ENCODE measurements at places on chromosomes 2 and 18.

GRCh38 chr18:42341423-42341822, 386.4 kb downstream of the PIK3C3 start:
- no peak for DNase-seq

DNA sequence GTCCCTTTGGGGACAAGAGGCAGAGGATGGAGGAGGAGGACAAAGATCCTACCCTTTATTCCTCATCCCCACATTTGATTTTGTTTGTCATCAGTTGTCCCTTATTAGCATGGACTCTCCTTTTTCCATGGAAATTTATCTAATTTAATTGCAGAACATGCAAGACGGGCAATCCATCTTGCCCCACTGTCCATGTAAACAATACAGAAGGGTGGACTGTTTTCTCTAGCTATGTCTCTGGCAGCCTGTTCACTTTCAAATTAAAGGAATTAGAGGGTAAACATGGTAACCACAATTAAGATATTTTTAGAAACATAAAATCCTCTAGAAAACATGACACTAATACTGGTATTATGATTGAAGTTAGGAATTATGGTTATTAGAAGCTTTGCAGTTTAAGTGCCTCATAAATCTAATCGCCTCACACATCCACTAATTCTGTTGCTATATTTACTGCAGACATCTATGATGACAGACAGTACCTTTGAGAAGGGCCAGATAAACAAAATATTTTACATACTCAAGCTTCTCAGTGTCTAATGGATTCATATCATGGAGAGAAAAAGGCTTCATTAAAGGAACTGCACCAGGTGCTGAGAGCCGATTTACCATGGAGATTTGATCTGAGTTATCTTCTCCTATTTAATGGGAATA, 215.5 kb downstream of the LNPK start:
- DNase-seq = no peak

DNA sequence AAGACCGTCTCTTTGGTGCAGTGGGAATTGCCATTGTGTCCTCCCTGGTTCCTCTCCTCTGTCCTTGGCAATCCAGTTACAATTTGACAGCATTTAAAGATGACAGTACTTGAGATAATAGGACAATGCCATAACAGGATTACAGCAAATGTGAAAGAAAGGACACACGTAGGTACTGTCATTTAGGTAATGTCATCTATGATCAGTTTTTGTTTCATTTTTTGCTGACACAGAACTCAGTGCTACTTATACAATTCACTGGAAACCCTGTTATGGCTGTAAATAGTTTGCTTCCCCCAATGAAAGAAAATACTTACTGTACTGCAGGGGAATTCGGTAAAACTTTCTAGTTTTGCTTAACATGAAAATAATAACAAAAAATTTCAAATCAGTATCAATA, 65.2 kb downstream of the BCL11A start:
- DNase-seq = no peak

GRCh38 chr2:179181002-179181401, 83.6 kb downstream of the SESTD1 start:
- no peak for DNase-seq

GRCh38 chr2:120856421-120856862, 120.8 kb downstream of the GLI2 start:
- no peak for DNase-seq

DNA sequence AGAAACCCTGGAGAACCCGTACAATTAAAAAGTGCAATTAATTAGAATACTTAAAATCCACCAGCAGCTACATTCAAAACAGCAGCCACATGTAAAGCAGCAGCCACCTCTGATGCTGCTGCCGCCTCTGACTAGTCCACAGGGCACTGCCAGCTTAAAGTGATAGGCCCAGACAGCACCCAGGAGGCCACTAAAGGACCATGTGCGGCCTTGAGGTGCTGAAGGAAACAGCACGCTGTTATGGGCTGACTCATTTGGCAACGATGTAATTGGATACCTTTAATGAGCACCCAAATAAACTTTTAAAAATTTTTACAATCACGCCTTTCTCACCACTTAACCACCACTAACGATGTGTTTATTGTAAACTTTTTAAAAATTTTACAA, 209.3 kb upstream of the NCKAP5 start:
- DNase-seq = no peak

DNA sequence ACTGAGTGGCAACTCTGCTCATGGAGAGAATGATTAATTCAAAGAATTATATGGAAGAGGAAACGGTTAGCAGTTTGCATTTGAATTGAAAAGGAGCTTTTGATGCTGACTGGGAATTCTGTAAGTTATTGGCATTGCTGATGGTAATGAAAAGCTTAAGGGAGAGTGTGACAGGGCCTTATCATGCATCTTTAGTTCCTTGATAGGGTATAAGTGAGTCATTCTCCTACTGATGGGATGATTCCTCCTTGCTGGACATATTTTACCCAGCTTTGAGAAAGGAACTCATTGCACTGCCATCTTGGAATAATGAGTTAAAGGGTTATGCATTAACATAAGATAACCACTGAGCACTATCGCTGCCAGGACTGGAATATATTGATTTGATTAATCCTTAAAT, 740.7 kb downstream of the DCC start:
- no peak for DNase-seq

DNA sequence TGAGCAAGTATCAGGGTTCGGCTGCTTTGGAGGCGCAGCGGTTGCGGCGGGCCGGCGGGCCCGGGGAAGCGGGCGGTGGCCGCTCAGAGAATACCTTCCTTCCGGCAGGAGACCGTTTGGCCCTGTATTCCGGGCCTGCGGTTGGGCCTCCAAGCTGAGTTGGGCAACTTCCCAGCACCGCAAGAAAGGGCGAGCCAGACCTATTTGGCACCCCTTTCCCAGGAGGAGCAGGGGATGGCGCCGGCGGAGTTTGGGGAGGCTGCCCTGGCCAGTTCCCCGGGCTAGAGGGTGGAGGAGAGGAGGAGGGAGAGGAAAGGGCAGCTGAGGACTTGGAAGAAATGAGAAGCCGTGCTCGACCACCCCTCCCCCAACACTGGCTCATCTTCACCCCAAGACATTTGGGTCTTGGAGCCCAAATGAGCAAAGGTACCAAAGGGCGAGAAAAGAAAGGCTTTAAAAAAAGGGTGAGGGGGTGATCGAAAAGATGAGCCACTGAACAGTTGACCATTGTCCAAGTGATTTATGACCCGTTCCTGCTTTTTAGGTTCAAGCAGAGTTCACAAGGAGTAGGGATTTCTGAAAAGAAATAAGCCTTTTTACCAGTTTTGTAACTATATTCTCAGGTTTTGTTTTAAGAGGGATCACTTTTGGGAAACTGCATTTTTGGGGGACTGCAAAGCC, 8.4 kb downstream of the HOXD3 start:
- no peak for DNase-seq

DNA sequence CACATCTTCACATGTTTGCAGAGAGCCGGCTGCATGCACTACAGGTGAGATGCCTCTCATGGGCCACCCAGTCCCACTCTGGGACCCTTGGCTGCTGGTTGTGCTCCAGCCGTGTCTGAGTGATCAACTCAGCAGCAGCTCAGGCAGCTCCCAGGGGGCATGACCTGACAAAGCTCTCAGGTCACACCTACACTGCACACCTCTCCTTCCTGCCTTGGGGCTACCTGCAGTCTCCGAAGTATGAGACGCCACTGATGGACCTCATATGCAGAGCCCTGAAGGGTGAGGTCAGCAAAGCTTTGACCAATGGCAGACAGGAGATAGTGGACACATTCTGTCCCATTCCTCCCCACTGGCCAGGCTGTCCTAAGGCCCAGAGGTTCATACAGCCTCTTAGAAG, 51.4 kb downstream of the LBH start:
- DNase-seq = no peak

GRCh38 chr2:226536410-226536809, 263.2 kb downstream of the IRS1 start:
- DNase-seq = no peak

- no peak for DNase-seq
These were observed 647.7 kb upstream of the FSHR start for GRCh38 chr2:49801898-49802450.

- no peak for DNase-seq
These were observed 236.3 kb downstream of the KIAA1328 start for GRCh38 chr18:37065254-37065653.

- DNase-seq = no peak
These were observed 647.7 kb downstream of the BCL11A start for GRCh38 chr2:59905731-59906130.

- DNase-seq = no peak
These were observed 323.7 kb downstream of the SLC4A3 start for GRCh38 chr2:219951099-219951498.

DNA sequence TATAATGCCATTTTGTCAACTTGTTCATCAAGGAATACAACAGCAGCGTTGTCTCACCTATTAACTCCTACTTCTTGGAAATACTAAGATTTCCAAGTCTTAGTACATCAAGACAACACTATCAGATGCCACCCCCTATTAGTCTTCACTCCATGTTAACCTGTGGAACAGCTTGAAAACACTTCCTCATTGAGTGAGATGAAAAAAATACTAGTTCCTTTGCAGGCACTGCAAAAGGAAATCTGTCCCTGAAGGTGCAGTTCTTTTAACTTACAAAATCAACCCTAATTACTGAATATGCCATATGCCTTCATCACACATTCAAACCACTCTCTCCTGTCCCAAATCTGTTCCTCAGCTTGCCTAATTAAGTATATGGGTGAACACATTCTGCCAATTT, 4.0 kb downstream of the CWC22 start:
- DNase-seq = no peak

- DNase-seq = no peak
These were observed 144.1 kb upstream of the MGAT5 start for GRCh38 chr2:134109725-134110124.

GRCh38 chr2:8488001-8488738, 193.7 kb upstream of the ID2 start:
- peak; percentile 56 for DNase-seq

GRCh38 chr2:54881759-54882158, 158.3 kb downstream of the EML6 start:
- DNase-seq = no peak

DNA sequence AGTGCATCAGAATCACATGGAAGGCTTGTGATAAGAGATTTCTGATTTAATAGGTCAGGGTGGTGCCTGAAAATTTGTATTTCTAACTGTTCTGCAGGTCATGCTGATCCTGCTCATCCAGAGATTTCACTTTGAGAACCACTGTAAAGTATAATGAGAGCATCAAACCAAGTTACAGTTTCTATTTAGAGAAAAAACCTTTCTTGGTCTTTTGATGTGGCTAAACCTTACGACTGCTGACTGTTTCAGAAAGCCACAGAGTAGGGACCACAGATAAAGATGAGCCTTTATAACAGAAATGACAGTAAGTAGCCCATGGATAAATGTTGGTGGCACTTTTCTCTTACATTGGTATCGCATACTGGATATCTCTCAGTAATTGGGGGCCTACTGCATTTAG, 109.4 kb upstream of the FANCL start:
- DNase-seq = peak; percentile 50

Data from T-helper 1 cell (primary cell).